ENCODE measurements at places on chromosomes 6 and 20.

- DNase-seq = no peak
Observed at GRCh38 chr6:63731930-63732329, 96.3 kb downstream of the PHF3 start.

DNA sequence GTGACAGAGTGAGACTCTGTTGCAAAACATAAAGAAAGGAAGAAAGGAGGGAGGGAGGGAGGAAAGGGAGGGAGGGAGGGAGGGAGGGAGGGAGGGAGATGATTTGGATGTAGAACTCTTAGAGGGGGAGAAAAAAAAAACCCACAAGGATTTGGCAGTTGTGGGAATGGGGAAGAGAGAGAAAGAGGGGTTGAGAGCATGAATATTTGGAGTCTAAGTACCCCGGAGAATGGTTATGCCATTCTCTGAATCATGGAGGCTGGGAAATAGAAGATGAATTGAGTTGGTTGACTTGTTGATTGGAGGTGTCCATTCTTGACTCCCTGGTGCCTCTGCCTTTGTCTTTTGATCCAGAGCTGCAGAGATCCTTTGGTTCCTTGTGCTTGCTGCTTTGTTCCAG, 35.7 kb downstream of the RALY start:
- no peak for DNase-seq

DNA sequence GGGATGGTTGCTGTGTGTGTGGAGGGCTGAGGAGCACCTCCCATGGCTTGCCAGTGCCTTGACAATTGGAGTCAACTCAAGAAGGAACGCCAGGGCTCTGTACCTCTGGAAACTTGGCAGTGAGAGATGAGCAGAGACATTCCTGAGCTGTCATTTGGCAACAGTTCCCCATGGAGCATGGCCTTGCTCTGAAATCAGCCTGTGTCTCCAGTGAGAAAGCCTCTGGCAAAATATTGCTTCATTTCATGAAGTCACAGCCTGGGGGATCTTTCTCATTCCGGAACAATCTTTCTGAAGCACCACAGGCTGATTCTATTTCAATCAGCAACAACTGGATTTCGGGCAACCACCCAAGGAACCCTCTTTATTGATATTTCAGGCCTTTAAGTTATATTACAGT, 52.2 kb upstream of the FNDC1 start:
- peak; percentile 32 for DNase-seq

DNA sequence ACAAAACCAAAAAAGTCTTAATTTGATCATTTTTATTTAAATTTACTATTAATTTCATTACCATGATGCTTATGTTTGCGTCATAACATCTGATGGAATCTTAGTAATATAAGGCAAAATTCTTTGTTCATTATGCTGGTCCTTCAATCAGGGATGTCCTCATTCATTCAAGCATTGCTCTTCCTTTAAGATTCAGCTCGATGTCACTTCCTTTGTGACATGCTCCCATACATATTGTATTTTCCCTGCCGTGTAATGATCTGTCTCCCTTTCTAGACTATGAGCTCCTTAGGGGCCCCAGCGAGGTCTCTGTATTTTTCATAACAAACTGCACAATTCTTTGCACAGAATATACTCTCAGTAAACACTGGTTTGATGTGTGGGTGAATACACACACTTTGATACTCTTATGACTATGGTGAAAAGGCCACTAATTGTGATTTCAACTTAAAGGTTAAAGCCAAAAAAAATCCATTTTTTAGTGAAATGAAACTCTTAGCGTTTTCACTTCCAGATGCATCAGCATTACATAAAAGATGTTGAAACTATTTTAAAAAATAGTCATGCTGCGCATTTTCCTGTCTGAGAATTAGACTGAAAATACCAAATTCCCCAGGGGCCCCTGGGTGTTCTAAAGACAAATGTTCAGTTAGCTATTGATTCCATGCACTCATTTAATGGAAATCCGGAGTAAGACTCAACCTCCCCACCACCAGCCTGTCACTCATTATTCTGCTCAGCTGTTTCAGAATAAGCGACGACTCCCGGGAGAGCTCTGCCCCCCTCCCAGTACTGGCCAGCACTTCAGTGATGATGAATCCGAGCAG, 169.7 kb downstream of the ATXN1 start:
- DNase-seq = peak; percentile 23

DNA sequence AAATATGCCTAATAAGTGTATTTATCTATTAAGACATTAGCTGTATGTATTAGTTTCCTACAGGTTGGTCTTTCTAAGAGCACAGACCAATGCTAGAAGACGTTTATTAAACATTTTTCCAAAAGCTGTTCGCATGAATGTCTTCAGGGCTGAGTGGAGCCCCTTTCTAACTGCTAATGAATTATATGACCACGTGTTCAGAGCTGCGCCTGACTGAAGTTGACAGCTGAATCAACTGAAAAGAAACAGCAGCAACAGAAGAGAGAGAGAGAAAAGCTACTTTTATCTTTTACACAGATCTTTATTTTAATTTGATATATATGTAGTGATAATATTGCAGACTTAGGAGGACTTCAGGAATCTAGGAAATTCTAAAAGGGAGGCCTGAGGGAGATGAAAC, 75.2 kb upstream of the ARID1B start:
- no peak for DNase-seq

- no peak for DNase-seq
Observed at GRCh38 chr6:170134471-170135440, 156.1 kb downstream of the DLL1 start.

DNA sequence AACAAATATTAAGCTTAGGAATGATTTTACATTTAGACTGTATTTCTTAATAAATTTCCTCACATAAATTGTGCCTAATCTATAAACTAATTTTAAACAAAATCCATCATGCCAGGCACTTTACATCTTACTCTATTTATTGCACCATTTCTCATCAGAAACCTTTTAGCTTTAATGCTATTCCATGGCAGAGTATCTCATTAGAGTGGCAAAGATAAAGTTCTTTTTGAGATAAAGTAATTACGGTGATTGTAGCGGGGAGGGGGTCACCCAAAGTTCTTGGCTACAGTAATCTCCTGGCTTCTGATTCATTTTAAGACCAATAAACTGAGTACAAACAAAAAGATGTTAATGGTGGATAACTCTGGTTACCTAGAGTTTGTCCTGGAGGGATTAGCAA, 532.1 kb downstream of the PRKN start:
- DNase-seq = no peak

GRCh38 chr6:131917318-131917717, 33.9 kb downstream of the CCN2 start:
- DNase-seq = peak; percentile 54

- no peak for DNase-seq
Observed at GRCh38 chr6:99613705-99614429, 7.2 kb downstream of the PRDM13 start.

- DNase-seq = no peak
Observed at GRCh38 chr20:12715371-12715770, 293.4 kb upstream of the SPTLC3 start.

- DNase-seq = no peak
Observed at GRCh38 chr20:50381771-50382593, 128.2 kb upstream of the PTPN1 start.

DNA sequence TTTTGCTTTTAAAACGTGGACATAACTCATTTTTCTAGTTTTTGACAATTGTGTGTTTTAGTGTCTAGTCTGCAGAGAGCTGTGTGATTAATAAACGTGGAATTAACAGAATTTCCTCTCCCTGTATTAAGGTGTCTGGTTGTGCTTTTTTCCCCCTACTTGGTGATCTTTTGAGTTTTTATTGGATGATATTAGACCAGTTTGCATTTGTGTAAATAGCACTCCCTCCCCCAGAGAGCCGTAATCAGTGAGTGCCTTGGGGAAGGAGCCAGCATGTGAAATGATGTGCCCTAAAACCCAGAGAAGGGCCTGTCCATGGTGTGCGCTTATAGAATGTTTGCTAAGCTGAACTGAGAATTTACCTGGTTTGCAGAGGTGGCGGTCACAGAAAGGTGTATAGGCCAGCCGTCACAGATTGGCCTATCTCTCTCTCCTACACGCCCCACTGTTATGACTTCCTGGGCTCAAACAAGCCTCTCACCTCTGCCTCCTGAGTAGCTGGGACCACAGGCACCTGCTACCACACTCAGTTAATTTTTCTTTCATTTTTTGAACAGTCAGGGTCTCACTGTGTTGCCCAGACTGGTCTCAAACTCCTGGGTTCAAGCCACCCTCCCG, 42.4 kb downstream of the ALDH5A1 start:
- peak; percentile 7 for DNase-seq

GRCh38 chr6:82237013-82237412, 10.5 kb downstream of the IBTK start:
- peak; percentile 16 for DNase-seq

DNA sequence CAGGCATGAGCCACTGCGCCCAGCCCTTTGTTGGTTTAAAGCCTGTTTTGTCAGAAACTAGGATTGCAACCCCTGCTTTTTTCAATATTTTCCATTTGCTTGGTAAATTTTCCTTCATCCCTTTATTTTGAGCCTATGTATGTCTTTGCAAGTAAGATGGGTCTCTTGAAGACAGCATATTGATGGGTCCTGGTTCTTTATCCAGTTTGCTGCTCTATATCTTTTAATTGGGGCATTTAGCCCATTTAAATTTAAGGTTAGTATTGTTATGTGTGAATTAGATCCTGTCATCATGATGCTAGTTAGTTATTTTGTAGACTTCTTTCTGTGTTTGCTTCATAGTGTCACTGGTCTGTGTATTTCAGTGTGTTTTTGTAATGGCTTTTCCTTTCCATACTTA, 46.8 kb downstream of the ZC2HC1B start:
- DNase-seq = no peak

- peak; percentile 26 for DNase-seq
Observed at GRCh38 chr6:72218125-72218524, 331.8 kb downstream of the RIMS1 start.

DNA sequence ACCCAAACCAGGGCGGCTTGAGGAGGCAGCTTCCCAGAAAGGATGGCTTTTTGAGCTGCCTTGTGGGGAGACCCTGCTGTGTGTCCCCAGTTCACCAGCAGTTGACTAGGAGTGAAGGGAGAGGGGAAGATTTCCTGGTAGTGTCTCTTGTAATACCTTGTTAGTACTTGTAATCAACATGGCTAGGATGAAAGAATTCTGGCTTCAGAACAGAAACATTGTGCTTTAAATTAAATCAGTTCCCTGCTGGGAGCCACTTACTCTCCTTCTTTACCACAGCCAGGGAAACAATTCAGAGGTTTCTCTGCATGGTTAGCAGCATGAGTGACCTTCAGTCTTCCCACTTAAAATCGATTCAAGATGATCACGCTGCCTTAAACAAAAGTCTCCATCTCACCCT, 525.4 kb upstream of the ID4 start:
- no peak for DNase-seq

DNA sequence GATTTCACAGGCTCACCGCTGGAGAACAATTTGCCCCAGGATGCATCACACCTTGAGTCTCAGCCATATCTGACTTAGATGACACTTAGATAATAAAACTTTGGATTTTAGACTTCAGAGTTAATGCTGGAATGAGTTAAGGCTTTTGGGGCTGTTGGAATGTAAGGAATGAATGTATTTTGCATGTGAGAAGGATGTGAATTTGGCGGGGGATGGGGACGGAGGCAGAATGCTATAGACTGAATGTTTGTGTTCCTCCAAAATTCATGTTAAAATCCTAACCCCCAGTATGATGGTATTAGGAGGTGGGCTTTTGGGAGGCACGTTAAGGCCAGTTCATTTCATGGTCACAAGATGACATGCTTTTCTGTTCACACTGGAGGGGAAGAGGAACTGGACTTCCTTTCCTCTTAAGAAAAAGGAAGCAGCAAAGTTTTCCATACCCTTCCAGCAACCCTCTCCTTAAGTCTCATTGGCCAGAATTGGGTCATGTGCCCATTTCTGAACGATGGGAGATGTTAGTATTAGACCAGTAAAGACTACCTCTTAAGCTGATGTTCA, 5.8 kb upstream of the SRXN1 start:
- peak; percentile 50 for DNase-seq

DNA sequence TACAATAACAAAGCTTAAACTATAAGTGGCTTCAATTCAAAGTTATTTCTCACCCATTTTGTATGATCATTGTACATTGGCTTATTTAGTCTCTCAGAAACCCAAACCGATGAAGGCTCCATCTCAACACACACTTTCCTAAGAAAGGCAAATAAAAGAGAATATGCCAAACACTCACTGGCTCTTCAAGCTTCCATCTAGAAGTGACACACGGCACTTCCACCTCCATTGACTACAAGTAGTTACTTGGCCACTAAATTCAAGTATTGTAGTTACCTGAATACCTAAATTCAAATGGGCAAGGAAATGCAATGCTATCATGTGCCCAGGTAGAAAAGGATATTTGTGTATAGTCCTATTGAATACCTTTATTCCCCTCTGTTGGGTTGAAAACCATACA, 170.6 kb downstream of the OGFRL1 start:
- no peak for DNase-seq

DNA sequence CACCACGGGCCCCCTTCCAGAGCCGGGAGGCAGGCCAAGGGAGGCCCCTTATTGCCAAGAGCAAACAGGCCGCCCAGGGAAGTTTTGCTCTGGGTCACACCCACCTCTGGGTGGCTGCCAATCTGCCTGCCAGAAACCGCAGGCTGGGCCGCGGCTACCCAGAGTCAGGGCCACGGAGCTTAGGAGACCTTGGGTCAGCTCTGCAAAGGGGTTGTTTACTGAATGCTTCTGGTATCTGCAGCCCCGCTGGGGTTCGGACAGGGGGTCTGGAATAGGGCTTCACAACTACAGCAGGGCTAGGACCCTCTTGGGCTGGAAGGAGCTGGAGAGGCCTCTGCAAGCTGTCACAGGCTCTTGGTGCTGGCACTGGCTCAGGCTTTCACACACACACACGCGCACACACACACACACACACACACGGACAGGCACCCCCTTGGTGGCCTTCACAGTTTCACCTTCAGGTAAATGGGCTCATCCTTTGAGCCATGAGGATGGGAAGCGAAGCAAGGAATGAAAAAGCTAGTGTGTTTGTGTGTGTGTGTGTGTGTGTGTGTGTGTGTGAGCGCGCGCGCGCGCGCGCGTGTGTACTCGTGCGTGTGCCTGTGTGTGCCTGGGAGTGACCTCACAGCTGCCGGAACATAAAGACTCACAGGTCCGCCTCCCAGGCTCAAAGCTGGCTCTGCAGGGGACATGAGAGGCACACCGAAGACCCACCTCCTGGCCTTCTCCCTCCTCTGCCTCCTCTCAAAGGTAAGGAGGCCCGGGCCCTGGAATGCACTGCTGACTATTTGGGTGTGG, at the start of gene CCN5:
TSS of gene CCN5 (plus strand) at position 669 of the 798 bp plus-strand sequence. CDS start at position 691, 22 bp downstream.
- DNase-seq = peak; percentile 79

DNA sequence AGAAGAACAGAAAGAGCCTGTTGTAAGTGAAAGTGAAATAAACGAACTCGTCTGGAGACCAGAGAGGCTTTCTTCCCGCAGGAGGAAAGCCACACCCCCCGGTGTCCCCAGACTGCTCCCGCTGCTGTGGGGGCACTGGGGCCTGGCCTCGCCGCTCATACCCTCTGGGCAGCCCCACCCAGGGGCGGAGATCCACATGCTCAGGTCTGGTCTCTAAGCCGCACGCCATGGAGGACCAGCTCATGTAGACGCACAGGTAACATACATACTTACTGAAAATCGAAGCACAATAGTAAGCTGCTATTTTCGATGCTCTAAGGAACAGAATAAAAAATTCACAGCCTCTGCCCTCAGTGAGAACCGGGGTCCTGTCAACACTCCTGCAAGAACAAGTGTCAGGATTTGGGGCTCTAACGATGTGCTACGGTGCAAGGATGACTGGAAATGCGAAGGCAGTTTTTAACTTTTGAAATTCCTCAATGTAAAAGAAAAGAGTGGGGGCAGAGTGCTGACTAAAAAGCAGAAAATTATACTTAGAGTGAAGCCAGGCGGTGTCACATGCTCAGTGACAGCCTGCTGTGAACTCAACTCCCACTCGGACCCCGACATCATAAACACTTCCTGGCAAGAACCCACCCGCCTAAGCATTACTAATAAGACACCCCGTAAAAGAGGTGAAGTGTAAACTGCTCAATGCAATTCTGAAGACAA, 110.5 kb downstream of the IRF4 start:
- DNase-seq = no peak

All from fibroblast of skin of abdomen (primary cell).